ENCODE measurements at places on chromosomes 3 and 15. TPM values are rescaled to one million over a fixed set of nuclear protein-coding genes. Genes with fewer than 3 reads are reported as not detected.

DNA sequence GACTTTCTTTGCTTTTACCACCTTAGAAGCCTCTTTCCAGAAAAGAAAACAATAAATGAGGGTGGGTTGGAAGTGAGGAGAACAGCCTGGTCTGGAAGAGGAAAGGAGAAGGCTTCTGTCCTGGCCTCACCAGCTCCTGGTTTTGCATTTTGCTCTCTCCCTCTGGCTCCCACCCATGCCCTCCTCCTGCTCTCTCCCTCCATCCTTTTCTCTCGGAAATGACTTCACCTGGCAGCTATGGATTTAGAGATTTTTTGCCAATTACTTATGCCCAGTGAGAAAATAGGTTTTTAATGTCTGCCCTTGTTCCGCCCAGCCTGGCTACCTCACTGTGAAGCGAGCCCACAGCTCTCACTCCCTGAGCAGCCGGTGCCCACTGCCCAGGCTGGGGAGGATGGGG, 77.9 kb upstream of the NTRK3 start:
- peak; percentile 5 for DNase-seq

- no peak for DNase-seq
These were observed 39.8 kb downstream of the CADM2 start for GRCh38 chr3:84998545-84998944.

DNA sequence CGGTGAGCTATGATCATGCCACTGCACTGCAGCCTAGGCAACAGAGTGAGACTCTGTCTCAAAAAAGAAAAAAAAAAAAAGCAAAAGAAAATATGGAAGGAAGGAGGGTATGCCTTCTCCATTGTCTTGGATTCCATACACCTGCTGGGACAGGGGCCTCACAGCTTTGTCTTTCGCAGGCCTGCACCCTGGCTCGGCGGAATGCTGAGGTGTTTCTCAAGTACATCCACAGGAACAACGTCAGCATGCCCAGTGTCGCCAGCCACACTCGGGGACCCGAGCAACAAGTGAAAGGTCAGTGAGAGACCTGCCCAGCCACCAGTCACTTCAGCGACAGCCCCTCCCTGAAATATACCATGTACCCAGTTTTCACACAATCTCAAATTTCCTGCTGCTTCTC, 288.5 kb upstream of the UMPS start:
- DNase-seq, result no peak

DNA sequence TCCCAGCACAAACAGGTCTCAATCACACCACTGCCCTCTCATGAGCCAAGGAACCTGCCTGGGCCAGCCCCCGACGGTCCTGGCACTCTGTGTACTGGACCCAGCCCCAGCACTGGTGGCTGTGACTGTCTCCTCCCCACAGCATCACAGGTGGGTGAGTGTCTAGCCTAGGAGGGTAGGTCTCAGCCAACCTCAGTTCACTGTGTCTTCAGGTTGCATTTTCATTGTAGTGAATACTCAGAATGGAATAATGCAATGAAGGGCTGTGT, 163.4 kb upstream of the NSMCE3 start:
- no peak for DNase-seq

DNA sequence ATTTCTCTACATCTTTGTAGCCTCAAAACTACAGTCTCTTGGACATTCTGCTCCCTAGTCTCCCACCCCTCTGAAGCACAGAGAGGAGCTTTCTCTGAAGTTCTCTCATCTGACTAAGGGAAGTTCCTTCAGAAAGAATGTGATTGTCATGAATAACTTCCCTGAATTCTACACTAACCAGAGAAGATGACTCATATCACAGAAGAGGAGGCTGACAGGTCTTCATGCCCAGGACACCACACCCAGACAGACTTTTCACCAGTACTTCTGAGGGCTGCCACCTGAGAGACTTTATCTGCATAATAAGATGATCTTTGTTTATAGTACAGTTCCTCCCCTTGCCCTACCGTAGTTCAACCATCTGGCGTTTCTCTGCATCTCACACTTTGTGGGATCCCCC, 52.8 kb downstream of the CDIN1 start:
- no peak for DNase-seq

DNA sequence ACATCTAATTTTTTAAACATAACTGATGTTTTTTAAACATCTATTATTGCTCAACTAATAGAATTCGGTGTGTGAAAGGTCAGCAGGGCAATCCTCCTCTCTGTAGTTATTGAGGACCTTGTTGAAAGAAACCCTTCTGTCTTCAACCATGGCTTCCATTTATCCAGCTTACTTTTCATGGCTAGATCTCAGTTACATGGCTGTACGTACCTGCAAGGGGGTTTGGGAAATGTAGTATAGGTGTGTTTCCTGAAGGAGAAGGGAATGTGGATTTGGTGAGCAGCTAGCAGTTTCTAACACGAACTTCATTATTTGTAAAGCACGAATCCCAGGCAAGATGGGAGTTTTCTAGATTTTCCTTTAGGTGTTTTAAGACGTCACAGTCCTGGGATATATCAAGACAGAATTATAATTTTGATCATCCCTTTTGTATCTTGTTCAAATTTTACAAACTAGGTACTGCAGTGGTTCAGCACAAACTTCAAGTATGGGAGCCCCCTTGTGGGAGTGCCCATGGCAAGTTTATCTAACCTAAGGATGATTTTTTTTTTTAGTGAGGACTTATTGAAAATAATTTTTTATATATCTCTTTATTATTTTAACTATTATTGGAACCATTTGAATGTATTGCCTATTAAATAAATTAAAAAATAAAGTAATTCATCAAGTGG, 41.6 kb downstream of the FBXL2 start:
- DNase-seq, result no peak

Gene NEDD4
- total RNA-seq, result 40.8 TPM

DNA sequence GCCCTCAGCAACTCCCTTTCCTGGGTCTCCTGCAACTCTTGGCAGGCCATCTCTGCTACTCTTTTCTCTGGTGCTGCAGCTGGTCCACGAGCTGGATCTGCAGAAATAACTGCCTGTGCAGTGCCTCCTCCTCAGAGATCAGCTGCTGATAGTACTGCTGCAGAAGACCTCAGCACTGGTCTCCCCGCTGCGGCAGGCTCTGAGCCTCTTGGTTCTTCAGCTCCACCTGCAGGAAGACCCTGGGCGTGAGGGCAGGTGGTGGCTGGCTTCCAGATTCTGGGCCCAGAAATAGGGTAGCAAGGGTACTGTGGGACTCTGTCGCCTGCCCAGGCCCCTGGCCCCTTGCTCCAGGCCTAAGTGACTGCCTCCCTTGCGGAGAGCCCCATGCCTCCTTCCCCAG, 79.7 kb upstream of the C2CD4B start:
- peak; percentile 9 for DNase-seq

Gene ROBO2
- total RNA-seq, result 0.29 TPM

DNA sequence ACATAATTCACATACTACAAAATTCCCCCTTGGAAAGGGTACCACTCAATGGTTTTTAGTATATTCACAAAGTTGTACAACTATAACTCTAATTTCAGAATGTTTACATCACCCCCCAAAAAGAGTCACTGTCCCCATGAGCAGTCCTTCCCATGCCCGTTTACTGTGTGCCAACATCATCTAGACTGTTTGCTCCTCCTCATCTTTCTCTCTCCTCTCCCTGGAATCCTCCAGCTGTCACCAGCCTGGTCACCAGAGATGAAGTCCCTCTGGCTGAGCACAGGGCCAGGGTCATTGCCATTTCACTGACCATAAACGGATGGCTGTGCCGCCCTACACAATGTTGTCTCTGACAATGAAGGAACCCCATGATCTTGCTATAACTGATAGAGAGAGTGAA, 45.2 kb downstream of the C2CD4B start:
- no peak for DNase-seq

DNA sequence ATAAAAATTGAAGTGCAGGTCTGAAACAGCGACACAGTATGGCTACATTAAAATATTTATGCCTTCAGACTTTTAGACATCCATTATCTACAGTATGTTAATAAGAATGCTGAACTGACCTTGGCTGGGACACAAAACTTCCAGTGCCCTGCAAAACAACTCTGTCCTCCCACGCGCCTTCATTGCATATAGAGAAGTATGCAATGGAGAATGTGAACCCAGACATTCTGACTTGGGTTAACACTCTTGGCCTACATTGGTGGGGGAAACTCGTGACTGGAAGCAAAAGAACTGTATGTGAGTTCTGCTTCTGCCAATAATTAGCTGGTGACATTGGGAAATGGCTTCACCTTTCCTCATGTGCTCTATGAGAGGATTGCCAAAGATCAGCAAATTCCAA, 110.5 kb upstream of the SLC24A5 start:
- DNase-seq, result no peak

Gene CAMP
- not detected for total RNA-seq

DNA sequence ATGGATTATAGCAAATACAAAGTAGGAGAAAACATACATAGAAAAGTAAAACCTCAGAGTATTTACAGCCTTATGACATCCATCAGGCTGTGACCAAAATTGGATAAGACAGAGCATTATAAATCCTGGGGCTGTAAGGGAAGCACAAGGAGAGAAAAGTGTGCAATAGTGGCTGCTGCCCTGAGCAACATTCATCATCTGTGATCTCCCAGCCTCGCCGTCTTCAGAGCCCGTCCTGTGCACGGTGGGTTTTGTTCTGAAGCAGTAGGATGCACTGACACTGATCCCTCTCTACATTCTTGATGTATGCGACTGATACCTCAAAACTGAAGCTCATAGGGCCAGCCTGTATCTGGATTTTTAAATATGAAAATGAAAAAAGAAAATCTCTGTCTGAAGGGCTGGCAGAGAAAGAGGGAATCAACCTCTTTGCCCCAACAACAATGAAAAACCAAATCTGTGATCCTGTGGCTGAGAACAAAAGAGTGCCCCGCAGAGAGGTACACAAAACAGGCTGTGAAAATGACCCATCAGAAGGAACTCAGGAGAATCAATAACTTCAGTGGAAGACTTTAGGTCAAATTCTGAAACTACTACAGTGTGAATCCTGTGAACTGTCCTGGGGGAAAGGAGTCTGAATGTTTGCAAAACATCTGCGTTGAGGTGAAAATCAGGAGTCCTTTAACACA, 8.2 kb upstream of the RTP4 start:
- no peak for DNase-seq

Gene PRRT3
- total RNA-seq, result 5.4 TPM

Gene TBC1D5
- 58.1 TPM for total RNA-seq

DNA sequence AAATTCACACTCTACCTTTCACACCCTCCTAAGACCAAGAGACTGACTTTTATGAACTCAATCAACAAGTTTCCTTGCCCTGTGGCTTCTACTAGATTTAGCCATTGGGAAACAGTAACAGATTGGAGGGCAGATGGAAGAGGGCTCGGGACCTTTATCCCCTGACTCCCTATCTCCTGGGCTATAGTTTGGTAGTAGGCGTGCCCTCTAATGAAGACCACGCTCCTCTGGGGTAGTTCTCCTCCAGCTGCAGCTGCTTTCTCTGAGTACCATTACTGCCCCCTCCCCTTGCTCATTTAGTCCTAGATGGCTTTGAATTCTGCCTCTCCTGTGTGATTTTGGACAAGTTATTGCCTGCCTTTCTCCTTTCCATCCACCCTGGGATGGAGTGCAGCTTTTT, 33.3 kb downstream of the FMN1 start:
- no peak for DNase-seq

Gene MEGF11
- total RNA-seq, result 0.92 TPM

Gene EPHA3
- 5.5 TPM for total RNA-seq

DNA sequence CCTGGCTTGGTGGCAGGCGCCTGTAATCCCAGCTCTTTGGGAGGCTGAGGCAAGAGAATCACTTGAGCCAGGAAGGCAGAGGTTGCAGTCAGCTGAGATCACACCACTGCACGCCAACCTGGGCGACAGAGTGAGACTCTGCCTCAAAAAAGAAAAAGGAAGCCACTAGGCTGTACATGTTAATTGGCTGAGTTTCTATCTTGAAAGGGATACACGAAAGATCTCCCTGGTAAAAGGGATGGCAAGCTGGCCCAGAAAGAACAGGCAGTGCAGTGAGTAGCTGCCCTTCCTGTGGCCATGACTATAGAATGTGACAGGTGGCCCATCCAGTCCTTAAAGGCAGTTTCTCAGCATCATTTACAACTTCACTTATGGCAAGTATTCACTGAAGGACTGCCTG, 12.3 kb downstream of the LRIG1 start:
- no peak for DNase-seq

Gene EXD1
- total RNA-seq, result not detected

- DNase-seq, result peak; percentile 29
These were observed 407.1 kb downstream of the VPS13C start for GRCh38 chr15:61653110-61653509.

GRCh38 chr15:81387621-81388435, 13.8 kb upstream of the TMC3 start:
- DNase-seq, result no peak

Gene CAV3
- total RNA-seq, result not detected

Gene CD200R1
- 5.7 TPM for total RNA-seq

Gene ZBTB47
- total RNA-seq, result 17.0 TPM

Gene ZNF770
- total RNA-seq, result 50.9 TPM

- DNase-seq, result peak; percentile 72
These were observed 674 bp downstream of the MSL2 start for GRCh38 chr3:136195258-136196063.

DNA sequence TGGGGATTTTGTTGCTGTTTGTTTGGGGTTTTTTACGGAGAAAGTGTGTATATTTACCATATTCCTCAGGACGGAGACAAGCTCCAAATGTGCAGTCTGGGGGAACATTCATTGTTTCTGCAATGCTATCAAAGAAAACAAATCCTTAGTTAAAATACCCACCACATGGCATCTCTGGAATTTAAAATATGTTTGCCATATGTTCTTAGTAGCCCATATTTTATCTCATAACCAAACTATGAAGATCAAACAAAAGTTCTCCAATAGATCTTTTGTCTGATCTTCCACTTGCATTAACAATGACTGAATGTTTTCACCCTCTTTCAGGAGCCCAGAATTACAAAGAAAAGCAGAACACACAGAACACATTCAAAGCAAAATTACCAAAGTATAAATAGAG, 35.3 kb downstream of the EFHB start:
- no peak for DNase-seq

DNA sequence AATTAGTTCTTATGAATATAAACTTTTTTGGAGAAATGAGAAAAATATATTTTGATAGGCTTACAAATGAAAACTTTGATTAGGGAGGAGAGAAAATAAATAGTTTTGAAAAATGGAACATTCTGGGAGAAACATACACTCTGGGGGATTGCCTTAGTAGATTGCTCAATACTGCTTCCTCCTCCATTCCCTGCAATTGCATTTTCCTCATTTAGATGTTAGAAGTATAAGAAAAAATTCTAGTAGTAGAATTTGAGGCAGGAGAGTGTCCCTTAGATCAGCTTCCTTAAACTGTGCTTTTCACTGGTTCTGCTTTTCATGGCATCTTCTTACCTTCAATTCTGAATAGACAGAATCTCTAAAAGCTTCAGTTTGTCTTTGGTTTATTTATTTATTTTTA, 46.2 kb upstream of the CTDSPL2 start:
- DNase-seq, result no peak

DNA sequence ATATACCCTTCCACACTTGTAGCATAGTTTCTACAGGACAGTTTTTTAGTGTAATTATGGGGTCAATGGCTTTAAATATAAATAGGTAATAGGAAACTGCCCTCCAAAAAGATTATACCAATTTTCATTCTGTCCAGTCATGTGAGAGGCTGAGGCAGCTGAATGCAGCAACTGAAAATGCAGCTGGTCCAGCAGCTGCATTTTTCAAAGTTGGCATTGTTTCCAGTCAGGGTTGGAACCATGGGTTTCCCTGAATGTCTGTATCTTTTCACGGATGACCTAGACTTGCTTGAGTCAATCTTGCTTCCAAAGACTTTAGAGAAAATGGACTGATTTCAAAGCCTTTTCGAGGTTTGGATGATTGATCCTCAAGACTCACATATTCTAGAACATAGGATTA, 9.9 kb upstream of the KNL1 start:
- no peak for DNase-seq

GRCh38 chr3:52431459-52432223, 13.3 kb downstream of the SEMA3G start:
- no peak for DNase-seq

Gene SEMA3B
- total RNA-seq, result 129 TPM
